NCI-H2029 treated with DMSO at 0.1 percent for 48 hours (cell line): ENCODE measurements at places on chromosomes 7 and 10.
A peak's percentile ranks its signal among the peaks of the same experiment; 100 is the strongest.

DNA sequence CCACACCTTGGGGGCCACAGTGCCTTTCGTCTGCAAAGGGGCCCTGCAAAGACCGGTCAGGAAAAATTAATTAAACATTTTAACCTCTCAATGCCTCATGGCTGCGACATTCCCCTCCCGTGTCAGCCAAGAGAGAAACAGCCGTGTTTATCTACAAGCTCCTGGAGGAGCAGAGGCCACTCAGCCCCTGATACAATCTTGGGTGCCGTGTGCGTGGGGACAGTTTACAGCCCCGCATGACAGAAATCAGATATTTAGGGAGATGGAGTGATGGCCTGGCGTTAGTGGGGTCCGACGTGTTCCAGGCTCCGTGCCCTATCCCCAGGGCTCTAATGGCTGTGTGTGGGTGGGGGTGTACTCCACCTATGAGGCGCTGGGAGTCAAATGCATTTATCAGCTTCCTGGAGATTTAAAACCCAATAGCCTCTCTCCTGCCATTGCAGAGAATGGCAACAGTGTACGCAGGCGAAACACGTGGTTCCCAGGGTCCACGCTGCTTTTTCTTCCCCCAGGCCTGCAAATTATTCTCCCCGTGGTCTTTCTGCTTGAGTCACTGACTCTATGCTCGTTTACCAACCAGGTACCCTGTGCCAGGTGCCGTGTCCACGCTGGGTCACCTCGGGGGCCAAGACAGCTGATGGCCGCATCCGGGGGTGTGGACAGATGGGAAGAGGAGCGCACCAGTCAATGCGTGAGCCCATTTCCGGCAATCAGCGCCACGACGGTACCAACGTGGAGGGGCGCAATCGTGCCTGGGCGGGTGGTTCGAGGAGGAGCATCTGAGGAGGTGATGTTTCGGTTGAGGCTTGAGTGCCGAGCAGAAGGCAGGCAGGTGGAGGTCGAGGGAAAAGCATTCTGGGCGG lies 26.6 kb upstream of the PSMG3 start:
- no peak for DNase-seq

- no peak for DNase-seq
These were observed 173.3 kb downstream of the LSM5 start for GRCh38 chr7:32316839-32317238.

DNA sequence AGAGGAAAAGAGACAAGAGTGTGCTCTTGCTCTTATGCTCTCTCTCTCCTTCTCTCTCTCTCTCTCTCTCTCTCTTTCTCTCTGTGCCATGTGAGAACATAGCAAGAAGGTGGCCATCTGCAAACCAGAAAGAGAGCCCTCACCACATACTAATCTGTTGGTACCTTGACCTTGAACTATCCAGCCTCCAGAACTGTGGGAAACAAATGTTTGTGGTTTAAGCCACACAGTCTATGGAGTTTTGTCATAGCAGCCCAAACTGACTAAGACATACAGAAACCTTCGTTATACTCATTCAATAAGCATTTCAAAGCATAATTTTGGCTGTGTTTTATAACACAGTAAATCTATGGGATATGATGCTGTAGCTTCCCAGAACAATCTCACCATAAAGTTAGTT lies 56.4 kb upstream of the PLPP4 start:
- DNase-seq, result no peak

DNA sequence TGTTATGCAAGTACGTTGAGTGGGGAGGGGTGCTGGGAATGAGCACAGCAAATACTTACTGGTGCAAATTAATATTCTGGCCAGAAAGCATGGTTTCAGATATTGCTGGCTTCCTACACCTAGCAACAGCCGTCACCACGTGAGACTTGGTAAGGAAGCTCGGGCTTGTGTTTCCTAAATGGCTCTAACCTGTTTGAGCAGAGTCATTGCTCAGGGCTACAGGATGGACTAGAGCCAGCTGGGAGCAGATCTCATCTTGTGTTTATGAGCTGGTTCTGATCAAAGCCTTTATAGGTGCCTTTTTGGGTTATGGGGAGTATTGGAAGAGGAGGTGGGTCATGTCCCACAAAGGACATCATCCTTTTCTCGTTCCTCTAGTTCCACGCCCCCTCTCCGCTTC lies 200.3 kb downstream of the BUB3 start:
- no peak for DNase-seq

GRCh38 chr7:4638781-4639575 lies 43.1 kb upstream of the FOXK1 start:
- no peak for DNase-seq

- DNase-seq, result no peak
These were observed 418.6 kb upstream of the ZMIZ1 start for GRCh38 chr10:78650122-78650521.

- no peak for DNase-seq
These were observed 312.3 kb upstream of the ZNF32 start for GRCh38 chr10:43960981-43961380.

DNA sequence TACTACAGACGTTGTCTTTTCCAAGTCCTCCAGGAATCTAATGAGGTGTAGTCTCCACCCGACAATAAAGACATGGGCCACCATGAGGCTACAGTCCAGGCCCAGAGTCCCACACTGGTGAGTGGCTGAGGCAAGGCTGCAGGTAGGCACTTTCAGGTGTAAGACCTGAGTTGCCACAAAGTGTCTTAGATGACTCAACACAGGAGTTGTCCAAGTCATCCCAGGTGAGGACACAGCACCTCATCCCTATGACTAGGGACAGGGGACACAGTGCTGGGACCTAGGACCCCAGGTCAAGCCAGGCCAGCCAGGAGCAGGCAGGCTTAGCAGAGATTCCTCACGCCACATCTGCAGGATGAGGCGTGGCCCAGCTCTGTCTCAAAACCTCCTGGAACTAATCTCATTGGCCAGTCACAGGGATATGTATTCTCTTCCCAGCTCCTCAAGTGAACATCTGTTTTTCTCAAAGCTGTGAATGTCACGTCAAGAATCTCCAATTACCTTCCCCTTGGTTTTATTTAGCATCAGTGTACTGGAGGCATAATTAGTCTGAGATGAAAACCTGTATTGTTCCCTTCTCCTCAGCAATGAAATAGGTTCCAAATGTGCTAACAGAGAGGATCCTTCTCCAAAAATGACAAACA lies 254.6 kb downstream of the GRID1 start:
- no peak for DNase-seq

DNA sequence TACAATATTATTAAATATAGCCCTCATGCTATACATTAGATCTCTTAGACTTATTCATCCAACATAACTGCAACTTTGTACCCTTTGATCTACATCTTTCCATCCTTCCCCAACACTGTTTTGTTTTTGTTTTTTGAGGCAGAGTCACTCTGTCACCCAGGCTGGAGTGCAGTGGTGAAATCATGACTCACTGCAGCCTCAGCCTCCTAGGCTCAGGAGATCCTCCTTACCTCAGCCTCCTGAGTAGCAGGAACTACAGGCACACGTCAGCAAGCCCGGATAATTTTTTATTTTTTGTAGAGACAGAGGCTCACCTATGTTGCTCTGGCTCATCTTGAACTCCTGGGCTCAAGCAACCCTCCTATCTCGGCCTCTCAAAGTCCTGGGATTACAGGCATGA lies 53.3 kb downstream of the NT5C2 start:
- no peak for DNase-seq

DNA sequence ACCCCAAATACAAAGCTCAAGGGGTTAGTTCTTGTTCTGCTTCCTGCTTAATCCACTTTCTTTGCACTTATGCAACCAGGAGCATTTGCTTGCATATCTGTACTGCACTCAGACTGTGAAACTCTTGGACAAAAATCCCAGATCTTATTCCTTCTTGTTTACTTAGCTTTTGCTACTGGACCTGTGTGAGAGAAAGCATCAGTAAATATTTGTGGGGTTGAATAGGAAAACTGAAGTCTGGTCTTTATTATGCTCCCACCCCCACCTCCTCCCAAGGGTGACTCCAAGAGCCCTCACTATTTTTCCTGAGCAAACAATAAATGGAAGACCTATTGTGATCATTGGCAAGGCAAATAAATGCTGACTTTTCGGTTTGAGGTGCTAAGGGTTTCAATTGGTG lies 57.1 kb upstream of the VSTM2A start:
- DNase-seq, result peak; percentile 68

DNA sequence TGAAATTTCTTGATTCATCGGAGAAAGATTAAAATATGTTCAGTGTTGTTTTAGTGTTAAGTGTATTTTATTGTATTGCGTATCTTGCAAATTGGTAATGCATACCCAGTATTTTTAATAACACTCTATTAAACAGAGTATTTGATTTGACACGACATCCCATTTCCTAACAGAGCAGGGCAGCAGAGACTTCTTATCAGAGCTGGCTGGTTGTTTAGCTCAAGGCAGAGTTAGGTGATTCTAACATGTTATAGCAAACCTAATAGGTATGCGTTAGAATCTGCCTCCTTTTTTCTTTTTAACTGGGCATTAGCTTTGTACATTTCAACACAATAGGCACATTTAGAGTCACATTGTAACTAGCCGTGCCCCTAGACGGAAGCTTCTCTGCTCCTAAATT lies 57.1 kb upstream of the CELF2 start:
- no peak for DNase-seq

GRCh38 chr7:12389089-12389700 lies 14.5 kb downstream of the VWDE start:
- peak; percentile 72 for DNase-seq

- DNase-seq, result no peak
These were observed 257.2 kb downstream of the TWIST1 start for GRCh38 chr7:18860221-18860620.

- DNase-seq, result no peak
These were observed 220.1 kb downstream of the POU6F2 start for GRCh38 chr7:39197831-39198230.

- no peak for DNase-seq
These were observed 86.9 kb upstream of the MTPN start for GRCh38 chr7:136064081-136064480.

- no peak for DNase-seq
These were observed 82.7 kb downstream of the CNOT4 start for GRCh38 chr7:135427166-135427565.

DNA sequence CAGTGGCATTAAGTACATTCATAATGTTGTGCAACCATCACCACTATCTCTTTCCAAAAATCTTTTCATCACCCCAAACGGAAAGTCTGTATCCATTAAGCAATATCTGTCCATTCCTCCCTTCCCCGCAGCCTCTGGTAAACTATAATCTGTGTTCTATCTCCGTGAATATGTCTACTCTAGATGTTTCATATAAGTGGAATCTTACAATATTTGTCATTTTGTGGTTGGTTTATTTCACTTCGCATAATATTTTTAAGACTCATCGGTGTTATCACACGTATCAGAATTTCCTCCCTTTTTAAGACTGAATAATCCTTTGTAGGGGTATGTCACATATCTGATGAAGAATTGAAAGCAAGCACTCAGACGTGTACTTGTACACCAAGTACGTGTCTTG lies 86.0 kb upstream of the FGFR2 start:
- DNase-seq, result no peak

DNA sequence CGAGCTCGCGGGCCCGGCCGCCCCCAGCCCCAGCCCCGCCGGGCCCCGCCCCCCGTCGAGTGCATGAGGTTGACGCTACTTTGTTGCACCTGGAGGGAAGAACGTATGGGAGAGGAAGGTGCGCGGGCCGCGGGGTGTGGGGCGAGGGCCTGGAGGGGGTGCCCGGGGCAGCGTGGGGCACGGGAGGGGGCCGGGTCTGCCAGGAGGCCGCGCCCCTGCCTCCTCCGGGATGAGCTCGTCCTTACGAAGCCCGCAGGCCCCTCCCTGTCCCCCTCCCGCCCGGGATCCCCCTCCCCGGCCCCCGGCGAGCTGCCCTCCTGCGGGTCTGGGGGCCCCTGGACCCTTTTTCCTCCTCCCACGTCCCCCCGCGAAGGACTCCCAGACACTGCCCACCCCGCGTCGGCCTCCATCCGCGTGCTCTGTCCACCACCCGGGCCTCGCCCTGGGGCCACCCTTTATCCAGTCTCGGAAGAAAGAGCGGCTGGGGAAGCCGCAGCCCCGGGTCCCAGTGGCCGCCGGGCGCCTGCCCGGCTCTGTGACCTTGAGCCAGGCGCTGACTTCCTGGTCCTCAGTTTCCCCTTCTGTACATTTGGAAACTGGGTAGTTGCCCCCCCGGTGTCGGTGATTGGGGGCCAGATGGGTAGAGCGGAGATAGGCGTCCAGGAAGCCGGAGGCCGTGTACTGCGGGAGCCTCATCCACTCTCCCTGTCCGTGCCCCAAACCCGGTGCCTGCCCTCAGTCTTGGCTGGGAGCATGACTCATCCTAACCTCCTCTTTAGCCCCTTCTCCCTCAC lies 521 bp downstream of the LIMK1 start:
- no peak for DNase-seq

GRCh38 chr10:129945941-129946760 lies 17.9 kb downstream of the EBF3 start:
- DNase-seq, result no peak

DNA sequence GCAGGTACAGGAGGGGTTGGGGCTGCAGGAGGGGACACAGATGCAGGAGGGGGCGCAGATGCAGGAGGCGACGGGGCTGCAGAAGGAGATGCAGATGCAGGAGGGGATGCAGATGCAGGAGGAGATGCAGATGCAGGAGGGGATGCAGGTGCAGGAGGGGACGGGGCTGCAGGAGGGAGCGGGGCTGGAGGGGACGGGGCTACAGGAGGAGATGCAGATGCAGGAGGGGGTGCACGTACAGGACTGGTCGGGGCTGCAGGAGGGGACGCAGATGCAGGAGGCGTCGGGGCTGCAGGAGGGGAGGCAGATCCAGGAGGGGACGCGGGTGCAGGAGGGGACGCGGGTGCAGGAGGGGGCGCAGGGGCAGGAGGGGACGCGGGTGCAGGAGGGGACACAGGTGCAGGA lies 66.5 kb downstream of the VWA2 start:
- no peak for DNase-seq

DNA sequence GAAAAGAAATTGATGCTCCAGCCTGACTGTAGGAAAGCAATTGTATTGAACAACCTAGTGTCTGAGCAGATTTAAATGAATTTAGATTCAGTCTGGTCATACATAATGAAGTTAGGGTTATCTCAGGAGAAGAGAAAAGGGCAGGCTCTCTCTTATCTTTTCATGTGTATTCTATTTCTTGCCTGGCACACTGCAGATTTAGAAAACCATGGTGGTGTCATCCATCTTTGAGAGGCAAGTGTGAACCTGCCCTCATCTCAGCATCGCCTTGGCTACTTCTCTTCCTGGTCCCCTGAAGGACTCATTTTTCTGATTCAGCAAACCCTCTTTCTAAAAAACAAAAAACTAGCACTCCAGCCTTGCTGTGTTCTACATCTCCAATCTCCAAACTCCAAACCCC lies 137.7 kb downstream of the LRRC4 start:
- no peak for DNase-seq

- DNase-seq, result no peak
These were observed 14.9 kb downstream of the HOXA1 start for GRCh38 chr7:27080844-27081436.

GRCh38 chr10:16472828-16473227 lies 36.0 kb downstream of the PTER start:
- no peak for DNase-seq

DNA sequence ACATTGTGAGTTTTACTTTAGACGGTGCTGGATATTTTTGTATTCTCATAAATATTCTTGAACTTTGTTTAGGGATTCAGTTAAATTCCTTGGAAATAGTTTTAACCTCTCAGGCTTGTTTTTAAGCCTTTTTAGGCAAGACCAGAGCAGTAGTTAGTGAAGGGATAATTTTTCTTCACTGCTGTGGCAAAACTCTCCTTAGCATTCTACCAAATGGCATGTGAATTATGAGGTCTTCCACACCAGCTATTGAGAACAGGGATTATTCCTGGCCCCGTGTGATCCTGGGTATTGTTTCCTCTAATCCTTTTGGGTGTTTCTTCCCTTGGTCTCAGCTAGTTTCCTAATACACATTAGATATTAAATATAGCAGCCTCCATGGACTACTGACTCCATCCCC lies 46.2 kb downstream of the CCDC71L start:
- DNase-seq, result no peak
